ENCODE measurements at places on chromosomes 4 and X. TPM values are rescaled to one million over a fixed set of nuclear protein-coding genes. Genes with fewer than 3 reads are reported as not detected.

The EPGN gene
- not detected for total RNA-seq

The PACRGL gene
- 11.8 TPM for total RNA-seq

The PNMA3 gene
- total RNA-seq = 0.22 TPM

The TKTL2 gene
- not detected for total RNA-seq

The DCX gene
- not detected for total RNA-seq

The SMIM31 gene
- total RNA-seq = 0.05 TPM

The DDX53 gene
- total RNA-seq = not detected

The ANK2 gene
- total RNA-seq = 0.68 TPM

The BTK gene
- 0.11 TPM for total RNA-seq

The WAS gene
- total RNA-seq = 0.52 TPM

The F8A2 gene
- total RNA-seq = not detected

The SYN1 gene
- total RNA-seq = 0.29 TPM

The ELF2 gene
- 11.5 TPM for total RNA-seq

The NWD2 gene
- not detected for total RNA-seq

The RGN gene
- total RNA-seq = not detected

The GPC3 gene
- not detected for total RNA-seq

The TLR10 gene
- not detected for total RNA-seq

The DCAF8L1 gene
- total RNA-seq = not detected

The RHOXF1 gene
- total RNA-seq = not detected

The GLRA3 gene
- total RNA-seq = not detected

The REELD1 gene
- not detected for total RNA-seq

The CTAG2 gene
- not detected for total RNA-seq

The AVPR2 gene
- total RNA-seq = 0.06 TPM

The GAGE12E gene
- total RNA-seq = not detected

The S100P gene
- 184 TPM for total RNA-seq

The CHRDL1 gene
- not detected for total RNA-seq

The NLRP2B gene
- not detected for total RNA-seq

The SPON2 gene
- total RNA-seq = 0.41 TPM

The CCDC120 gene
- 3.6 TPM for total RNA-seq

The AMOT gene
- total RNA-seq = 0.02 TPM

The KCNE5 gene
- total RNA-seq = 0.14 TPM

The TCP11X1 gene
- not detected for total RNA-seq

The DUX4 gene
- total RNA-seq = not detected

The TRAPPC11 gene
- 9.8 TPM for total RNA-seq

The ANKRD50 gene
- total RNA-seq = 4.9 TPM

The CT45A1 gene
- total RNA-seq = 0.07 TPM

The SLC34A2 gene
- not detected for total RNA-seq

The KLHL4 gene
- 6.3 TPM for total RNA-seq

The FGA gene
- 18.7 TPM for total RNA-seq

The PFKFB1 gene
- total RNA-seq = 0.10 TPM

The SRPX2 gene
- 2.6 TPM for total RNA-seq

The MND1 gene
- total RNA-seq = 11.6 TPM

The SLITRK2 gene
- not detected for total RNA-seq

The NLGN4X gene
- total RNA-seq = 0.03 TPM

The MUC7 gene
- total RNA-seq = not detected

The SMAD1 gene
- total RNA-seq = 9.1 TPM

The RBM46 gene
- not detected for total RNA-seq

The MAGEA9B gene
- not detected for total RNA-seq

The ASB9 gene
- 26.5 TPM for total RNA-seq

The ARHGAP4 gene
- total RNA-seq = 2.2 TPM

The MAP3K15 gene
- 1.7 TPM for total RNA-seq

The PHOX2B gene
- total RNA-seq = not detected

The USP46 gene
- 6.1 TPM for total RNA-seq

The SPANXB1 gene
- 2.2 TPM for total RNA-seq

The HSFX4 gene
- not detected for total RNA-seq

The SPANXN4 gene
- not detected for total RNA-seq

The HPGD gene
- total RNA-seq = 83.9 TPM

Measured in A549 treated with AZD2906 at 1 μM for 4 hours (cell line).